ENCODE measurements at places on chromosomes 3 and 15.

GRCh38 chr3:160384639-160385318, 14.2 kb downstream of the IFT80 start:
- no peak for DNase-seq

DNA sequence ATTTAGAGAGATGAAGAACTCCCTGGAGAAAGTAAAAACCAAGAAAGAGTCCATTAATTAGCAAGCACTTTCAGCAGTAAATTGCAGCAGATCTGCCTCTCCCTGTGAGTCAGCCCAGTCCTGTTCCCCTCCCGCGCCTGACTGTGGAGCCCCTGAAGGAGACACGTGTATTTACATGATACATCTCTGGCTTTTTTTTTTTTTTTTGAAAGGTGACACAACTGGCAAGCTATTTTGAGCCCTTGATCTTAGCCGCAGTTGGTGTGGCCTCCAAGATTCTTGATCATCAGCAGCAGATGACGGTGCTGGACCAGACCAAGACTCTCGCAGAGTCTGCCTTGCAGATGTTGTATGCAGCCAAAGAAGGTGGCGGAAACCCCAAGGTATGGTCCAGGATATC, 271.8 kb upstream of the TPM1 start:
- DNase-seq = no peak

GRCh38 chr3:31853580-31853979, 127.5 kb downstream of the OSBPL10 start:
- no peak for DNase-seq

DNA sequence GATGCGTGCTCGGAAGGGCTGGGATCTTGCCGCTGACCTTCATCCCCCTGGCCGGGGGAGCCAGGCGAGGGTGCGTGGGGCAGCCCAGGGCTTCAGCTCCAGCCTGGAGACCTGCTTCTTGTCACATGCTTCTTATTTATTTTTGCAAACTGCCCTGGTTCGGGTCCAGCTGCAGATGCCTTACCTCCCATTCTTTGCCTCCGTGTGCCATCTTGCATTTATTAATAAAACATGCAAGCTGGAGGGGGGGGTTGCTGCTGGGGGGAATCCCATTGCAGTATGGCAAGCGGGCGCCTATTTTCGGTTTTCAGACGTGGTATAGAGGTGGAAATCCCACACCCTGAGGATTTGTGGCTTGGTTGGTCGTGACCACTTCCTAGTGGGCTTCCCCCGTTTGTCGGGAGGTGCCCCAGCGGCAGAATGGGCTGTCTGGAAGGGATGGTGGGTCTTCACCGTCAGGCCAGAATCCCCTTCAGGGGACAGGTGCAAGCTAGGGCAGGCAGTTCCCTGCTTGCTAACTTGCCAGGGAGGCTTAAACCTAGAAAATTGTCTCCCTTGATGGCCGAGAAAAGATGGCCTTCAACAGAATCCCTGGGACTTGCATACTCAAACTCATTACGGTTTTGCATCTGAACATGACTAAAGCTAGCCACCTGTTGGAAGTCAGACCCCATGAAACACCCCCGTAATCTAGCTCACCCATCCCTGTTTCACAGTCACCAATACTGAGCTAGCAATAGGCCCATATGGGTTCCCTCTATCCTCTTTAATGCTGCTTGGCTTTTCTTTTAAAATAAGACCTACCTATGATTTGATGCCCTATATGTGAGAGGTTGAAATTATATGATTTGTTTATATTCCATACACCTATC, 569 bp downstream of the TMEM266 start:
- no peak for DNase-seq

DNA sequence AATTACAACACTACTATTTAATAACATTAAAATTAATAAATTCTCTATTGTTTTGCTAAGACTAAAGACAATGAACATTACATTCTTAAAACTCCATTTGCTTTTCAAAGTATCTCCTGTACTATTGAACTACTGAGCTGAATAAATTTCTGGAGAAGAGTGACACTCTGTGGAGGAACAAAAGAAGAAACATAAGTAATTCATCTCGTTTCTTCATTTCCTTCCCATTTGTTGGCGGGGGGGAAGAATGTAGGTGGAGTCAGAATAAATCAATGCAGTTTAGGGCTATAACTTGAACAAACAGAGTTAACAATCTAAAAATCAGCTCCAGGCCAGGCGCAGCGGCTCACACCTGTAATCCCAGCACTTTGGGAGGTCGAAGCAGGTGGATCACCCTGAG, 32.7 kb downstream of the EFHB start:
- no peak for DNase-seq

GRCh38 chr3:150036780-150037179, 66.1 kb upstream of the PFN2 start:
- DNase-seq = no peak

GRCh38 chr15:69804786-69805185, 292.9 kb downstream of the TLE3 start:
- no peak for DNase-seq

- no peak for DNase-seq
These were observed 285.8 kb downstream of the DIPK2A start for GRCh38 chr3:144257381-144257780.

GRCh38 chr3:99256788-99257187, 355.3 kb upstream of the DCBLD2 start:
- DNase-seq = no peak

- no peak for DNase-seq
These were observed 123.2 kb upstream of the FEZF2 start for GRCh38 chr3:62496503-62496902.

Measured in stimulated activated CD8-positive, alpha-beta memory T cell treated with anti-CD3 and anti-CD28 coated beads, Interleukin-7, amount 100 ng/mL, for 1 hour (primary cell).